ENCODE measurements at places on chromosomes 7 and 10. TPM values are rescaled to one million over a fixed set of nuclear protein-coding genes. Genes with fewer than 3 reads are reported as not detected.

PTPN20 gene
- 9.7 TPM for total RNA-seq

NPSR1 gene
- total RNA-seq = not detected

KAZALD1 gene
- 7.1 TPM for total RNA-seq

PRKCQ gene
- total RNA-seq = 0.62 TPM

GIMAP1 gene
- total RNA-seq = 7.0 TPM

AFAP1L2 gene
- 7.6 TPM for total RNA-seq

PPP2R2D gene
- total RNA-seq = 38.4 TPM

DDX50 gene
- 22.2 TPM for total RNA-seq

KLF14 gene
- total RNA-seq = not detected

WIPF3 gene
- total RNA-seq = 3.8 TPM

LRGUK gene
- total RNA-seq = 0.12 TPM

TMEM196 gene
- not detected for total RNA-seq

CH25H gene
- total RNA-seq = 0.44 TPM

SPDYE2 gene
- total RNA-seq = not detected

PVRIG gene
- total RNA-seq = 0.94 TPM

NUDT5 gene
- 24.3 TPM for total RNA-seq

EBF3 gene
- 10.1 TPM for total RNA-seq

CUL2 gene
- 26.4 TPM for total RNA-seq

TRIM73 gene
- total RNA-seq = 2.7 TPM

CRPPA gene
- 6.0 TPM for total RNA-seq
